ENCODE measurements at places on chromosomes 16 and 17.

DNA sequence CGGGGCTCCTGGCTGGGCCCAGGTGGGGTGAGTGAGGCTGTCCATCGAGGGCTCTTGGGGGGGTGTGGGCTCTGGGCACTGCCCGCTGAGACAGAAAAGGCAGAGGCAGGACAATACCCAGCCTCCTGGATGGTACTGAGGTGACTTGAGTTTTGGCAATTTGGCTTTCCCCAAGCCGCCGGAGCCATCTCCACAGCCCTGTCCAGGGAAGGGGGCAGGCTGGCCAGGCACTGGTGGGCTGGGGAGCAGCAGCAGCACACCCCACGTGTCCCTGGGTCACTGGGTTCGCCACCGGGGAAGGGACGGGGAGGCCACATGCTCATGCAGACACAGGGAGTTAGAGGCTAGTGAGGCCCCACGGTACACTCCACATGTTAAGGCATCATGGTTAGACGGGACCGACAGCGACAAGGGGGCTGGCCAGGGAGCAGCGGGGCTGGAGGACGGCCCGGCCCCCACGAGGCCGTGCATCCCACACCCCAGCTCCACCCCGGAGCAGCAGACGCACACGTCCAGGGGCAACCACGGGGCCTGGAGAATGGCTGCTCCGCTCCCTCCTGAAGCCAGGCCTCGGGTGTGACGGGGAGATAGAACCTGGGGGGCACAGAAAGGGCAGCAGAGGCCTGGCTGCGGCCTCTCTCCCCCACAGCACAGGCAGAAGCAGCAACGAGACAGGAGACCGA lies 3.0 kb downstream of the ARHGDIA start:
- no peak for DNase-seq

DNA sequence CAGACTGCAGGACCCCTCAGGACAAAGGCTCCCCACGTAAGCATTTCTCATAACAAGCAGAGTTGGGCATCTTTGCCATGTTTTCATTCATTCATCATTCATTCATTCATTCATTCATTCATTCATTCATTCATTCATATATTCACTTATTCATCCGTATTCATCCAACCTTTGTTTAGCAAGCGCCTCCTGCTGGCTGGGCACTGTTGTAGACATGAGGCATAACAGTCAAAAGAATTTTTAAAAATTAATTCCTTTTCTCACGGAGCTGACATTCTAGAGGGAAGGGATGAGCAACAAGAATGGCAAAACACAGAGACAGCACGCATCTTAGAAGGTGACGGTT lies 351.7 kb upstream of the TNRC6C start:
- DNase-seq, result no peak

DNA sequence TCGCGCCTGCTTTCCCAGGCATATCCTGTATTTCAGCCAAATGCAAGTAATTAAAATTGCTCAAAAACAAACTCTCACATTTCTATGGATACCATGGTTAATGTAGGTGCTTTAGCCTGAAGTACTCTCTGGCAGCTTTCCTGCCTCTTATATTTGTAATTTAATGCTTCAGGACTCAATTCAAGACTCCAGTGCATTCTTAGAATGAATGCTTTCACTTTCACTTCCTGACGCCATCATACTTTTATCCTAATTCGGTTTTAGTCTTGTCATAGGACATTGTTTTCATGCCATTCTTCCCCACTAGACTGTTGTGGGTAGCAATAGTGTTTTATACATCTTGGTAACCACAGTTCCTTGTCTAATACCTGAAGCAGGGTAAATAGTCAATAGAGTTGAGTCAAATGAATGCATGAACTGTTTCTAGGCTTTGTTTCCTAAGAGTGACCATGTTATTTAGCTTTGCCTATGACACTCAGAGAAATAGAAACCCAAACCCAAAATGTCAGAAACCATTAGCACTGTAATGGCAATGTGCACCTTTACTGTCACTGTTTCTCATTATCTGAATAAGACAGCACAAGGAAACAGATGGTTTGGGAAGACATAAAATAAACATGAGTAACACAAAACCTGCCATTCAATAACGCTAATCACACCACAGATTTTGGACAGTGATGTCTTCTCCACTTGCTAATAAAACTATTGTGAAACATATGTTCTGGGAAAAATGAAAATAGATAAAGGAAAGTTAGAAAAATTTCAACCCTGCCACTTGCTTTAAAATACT lies 705.5 kb downstream of the CDH11 start:
- DNase-seq, result peak; percentile 80

DNA sequence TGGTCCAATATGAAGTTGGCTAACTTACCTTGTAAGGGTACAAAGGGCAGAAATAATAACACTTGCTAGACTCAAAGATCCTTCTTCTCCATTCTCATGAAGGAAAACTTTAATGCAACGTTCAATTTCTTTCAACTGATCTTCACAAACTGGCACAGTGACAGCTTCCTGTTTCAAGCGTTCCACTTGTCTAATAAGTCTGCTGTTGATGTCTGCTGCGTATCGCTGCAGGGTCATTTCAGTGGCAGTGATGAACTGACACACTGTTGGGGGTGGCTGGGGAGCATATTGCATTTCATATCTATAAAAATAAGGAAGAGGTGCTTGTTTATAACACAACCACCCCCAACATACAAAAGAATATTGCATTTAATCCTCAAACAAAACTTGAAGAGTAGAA lies 33.5 kb upstream of the ARL6IP1 start:
- DNase-seq, result no peak

DNA sequence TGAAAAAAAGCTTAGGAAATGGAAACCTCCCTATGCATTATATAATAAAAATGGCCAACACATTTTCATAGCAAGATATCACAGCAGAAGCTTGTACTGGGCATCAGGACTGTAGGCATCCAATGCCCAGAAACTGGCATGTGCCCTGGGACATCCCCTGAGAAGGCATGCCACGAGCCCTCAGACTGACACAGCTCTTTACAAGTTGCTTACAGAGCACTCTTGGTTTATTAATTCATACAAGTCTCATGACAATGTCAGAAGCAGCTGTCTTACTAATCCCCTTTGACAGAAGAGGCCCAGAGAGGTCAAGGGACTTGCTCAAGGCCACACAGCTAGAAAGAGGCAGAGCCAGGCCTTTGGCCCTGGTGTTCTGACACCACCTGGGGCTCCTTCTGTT lies 5.6 kb upstream of the CCL2 start:
- DNase-seq, result no peak

GRCh38 chr16:10405386-10405939 lies 19.6 kb downstream of the ATF7IP2 start:
- no peak for DNase-seq

DNA sequence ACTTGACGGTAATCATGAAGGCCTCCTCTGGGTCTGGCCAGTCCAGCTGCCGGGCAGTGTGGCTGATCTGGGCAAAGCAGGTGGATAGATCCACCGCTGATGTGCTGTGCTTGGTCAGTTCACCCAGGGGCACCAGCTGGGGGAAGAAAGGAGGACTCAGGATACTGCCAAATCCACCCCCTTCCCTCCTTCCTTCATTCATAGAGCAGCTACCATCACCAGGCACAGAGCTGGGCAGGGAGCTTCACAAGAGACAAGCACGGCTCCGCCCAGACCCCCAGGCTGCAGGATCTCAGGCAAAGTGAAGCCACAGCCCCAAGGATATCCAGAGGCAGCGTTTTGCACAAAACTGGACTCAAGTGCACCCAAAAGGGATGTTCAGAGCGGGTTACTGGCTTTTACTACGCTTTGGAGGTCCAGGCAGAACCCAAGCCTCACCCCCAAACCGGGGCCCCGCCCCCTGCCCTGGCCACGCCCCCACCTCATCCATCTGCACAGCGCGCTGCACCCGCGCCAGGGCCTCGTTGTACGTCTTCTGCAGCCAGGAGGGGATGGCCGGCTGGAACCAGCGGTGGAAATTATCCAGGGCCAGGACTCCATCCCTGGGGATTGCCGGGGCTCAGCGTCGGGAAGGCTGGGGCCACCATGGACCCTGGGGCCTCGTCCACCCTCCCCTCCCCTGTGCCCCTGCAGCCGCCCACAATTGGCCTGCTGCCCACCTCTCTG lies 9.1 kb downstream of the UNC13D start:
- no peak for DNase-seq

DNA sequence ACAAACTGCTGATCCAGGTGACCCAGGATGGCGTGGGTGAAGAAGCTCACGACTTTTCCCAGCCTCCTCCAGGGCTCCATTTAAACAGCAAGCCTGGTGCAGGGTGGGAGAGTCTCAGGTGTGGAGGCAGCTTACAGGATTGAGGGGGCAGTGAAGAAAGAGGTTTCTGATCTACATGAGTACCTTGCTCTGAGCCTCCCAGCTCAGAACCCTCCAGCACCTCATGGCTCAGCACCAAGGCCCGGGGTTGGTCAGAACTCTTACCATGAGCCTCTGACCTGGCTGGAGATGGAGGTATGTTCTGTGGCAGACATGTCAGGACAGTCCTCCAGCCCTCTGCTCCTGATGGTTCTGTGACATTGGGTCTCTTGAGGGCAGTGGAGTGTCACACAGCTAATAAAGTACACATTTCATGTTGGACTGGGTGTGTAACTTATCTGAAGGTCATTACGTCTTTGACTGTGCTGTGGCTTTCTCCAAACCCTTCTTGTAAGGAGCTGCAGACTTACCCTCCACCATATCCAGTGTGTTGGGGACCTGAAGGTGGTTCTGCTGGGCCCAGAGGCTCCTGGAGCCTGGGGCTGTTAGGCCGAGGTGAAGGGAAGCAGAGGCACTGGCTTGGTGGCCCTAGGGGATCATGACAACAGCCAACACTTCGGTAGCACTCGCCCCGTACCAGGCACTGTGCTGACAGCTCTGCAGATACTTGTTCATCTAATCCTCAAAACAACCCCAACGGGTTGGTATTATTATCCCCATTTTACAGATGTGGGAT lies 3.8 kb upstream of the DCAF7 start:
- DNase-seq, result no peak

DNA sequence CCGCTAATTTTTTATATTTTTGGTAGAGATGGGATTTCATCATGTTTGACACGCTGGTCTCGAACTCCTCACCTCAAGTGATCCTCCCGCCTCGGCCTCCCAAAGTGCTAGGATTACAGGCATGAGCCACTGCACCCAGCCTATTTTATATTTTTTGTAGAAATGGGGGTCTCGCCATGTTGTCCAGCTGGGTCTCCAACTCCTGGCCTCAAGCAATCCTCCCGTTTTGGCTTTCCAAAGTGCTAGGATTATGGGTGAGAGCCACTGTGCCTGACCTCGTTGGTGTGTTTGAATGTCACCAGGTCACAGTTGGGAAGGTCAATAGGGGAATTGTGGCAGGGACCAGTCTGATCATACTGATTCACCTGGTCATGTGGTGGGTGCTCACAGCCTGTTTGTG lies 56.7 kb upstream of the NKD1 start:
- no peak for DNase-seq

DNA sequence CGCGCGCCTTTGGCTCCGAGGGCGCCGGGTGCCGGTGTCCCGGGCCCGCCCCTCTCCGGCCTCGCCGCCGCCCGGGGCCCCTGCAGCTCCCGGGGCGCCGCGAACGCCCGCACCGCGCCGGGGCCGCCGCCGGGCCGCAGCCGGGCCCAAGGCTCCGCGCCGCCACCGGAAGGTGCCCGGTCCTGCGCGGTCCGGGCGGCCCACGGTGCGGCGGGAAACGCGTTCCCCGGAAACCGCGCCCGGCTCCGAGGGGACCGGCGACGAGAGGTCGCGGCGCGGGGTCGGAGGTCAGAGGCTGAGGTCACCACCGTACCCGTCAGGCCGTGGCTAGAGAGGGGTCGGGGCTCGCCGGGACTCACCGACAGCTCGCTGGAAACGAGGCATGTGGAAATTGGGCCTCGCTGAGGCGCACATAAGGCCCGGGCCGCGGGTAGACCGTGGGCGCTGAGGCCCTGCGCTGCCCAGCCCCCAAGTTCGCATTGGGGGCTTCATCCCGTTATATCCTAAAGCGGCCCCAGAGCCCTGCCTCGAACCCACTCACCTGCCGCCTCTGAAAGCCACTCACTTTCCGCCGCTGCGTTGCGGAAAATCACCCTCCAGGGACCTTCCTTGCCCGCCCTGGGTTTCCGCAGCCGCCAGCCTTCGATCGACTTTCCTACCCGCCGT lies at the start of gene DUS1L:
DUS1L (minus strand) TSS at position 167 of the 666 bp plus-strand sequence. CDS start 745 bp downstream, outside the sequence.
- peak; percentile 49 for DNase-seq

- no peak for DNase-seq
These were observed 41.3 kb downstream of the LMF1 start for GRCh38 chr16:929227-930073.

GRCh38 chr17:8300627-8301242 lies 5.5 kb upstream of the SLC25A35 start:
- DNase-seq, result peak; percentile 70

- DNase-seq, result no peak
These were observed 14.5 kb upstream of the OR1E2 start for GRCh38 chr17:3448059-3448665.

DNA sequence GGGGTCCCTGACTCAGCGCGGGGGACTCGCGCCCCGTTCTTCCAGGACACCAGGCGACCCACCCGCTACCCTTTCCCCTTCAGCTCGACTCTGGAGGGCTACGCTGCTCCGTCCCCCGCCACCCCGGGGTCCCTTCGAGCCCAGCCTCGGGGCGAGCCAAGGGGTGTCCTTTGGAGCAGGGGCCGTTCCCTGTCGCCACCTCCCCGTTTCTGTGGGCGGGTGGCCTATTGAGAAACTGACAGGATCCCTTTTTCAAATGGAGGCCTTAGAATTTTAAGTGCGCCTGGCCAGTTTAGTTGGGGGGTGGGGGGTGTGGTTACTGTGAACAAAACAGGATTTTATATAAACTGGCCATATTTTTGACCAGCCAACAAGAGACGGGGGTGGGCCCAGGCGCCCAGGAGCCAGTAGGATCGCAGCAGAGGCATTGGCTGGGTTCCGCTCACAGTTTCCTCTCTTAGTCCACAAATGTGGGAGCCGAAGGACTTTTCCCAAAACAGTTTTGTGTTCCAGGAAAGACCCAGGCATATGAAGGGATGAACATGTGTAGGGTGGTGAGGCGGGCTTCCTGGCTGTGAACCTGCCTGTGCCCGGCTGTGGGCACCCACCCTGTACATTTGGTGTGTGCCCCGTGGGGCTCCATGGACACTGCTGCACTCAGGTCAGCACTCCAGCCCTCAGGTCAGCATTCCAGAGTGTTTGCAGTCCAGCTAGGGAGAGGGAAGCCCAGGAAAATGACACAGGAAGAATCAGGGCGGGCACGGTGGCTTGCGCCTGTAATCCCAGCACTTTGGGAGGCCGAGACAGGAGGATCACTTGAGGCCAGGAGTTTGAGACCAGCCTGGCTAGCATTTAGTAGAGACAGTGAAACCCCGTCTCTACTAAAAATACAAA lies 722 bp upstream of the TIMP2 start:
- peak; percentile 73 for DNase-seq

DNA sequence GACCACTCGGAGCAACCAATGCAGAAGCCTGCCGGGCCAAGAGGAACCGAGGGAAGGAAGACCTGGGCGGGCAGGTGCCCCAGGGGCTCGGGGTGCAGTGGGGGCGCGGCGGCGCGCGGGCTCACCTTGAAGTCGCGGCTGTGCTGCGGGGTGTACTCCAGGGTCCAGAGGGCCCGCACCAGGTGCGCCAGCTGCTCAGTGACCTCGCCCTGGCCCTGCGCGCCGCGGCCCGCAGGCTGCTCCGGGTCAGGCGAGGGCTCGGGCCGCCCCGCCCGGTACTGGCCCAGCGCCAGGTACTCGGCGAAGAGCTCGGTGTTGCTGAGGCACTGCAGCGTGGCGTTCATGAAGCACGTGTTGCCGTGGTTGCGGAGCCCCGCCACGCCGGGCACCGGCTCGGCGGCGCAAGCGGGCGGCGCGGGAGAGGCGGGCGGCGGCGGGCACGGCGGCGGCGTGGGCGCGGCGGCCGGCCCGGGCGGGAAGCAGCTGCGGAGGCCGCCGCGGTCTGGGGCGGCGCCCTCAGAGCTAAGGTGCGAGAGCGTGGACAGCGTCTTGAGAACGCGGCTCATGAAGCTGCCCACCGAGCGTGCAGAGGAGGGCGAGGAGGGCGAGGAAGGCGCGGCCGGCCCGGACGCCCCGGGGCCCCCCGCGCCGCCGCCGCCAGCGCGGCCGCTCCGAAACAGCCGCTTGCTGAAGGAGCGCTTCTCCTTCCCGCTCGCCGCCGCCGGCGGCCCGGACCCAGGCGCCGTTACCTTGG lies 562 bp downstream of the USP31 start:
- peak; percentile 43 for DNase-seq

Data from fibroblast of skin of back (primary cell).